MG63 (cell line): ENCODE measurements at places on chromosomes 2 and 18.

GRCh38 chr18:75081486-75081885 is 127.5 kb downstream of the PTGR3 start:
- DNase-seq: no peak

- no peak for DNase-seq
Measured at GRCh38 chr2:203886661-203887151, 19.1 kb downstream of the CTLA4 start.

DNA sequence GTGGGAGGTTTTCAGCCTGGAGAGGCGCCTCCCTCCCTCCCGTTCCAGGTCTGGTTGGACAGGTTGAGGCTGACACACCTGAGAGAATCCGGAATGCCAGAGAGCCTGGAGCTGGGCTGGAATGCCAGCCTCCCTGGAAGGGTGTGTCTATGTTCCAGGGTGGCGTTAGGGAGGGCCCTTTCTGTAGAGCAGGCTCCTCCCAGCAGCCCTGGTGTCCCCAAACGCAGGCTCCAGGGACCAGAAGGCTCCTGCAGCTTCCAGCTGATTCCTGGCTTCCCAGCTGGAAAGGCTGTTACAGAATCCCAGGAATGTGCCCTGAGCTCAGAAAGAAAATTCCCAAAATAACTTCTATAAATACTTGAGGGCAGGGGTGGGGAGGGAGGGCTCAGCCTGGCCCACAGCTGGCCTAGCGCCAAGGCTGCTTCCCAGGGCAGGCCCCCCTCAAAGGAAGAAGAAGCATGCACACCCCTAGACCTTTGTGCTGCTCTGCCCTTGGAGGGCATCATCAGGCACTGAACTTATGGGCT is 85.4 kb downstream of the STPG4 start:
- peak; percentile 60 for DNase-seq

DNA sequence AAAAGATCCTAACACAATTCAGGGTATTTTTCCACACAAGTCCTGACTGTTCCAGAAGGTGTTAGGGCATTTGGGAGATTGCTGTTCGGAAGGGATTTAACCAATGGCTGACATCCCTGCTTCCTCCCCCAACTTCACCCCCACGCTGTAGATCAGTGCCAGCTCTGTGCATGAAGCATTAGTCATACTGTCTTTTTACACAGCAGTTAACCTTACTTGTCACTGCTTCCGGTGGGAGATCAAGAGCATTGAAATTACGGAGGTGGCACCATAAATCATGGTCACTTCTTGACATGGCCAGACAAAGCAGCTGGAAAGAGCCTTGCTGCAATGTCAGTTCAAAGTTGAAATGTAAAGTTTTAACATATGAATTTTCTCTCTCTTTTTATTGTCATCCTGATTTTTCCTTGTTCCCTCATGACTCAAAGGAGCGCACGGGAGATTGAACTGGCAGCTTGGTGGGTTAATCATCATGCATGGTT is 70.2 kb downstream of the HRH4 start:
- DNase-seq: peak; percentile 66

- no peak for DNase-seq
Measured at GRCh38 chr2:158315000-158315399, 141.6 kb downstream of the CCDC148 start.

- DNase-seq: peak; percentile 46
Measured at GRCh38 chr2:38508311-38509039, 94.3 kb downstream of the HNRNPLL start.

DNA sequence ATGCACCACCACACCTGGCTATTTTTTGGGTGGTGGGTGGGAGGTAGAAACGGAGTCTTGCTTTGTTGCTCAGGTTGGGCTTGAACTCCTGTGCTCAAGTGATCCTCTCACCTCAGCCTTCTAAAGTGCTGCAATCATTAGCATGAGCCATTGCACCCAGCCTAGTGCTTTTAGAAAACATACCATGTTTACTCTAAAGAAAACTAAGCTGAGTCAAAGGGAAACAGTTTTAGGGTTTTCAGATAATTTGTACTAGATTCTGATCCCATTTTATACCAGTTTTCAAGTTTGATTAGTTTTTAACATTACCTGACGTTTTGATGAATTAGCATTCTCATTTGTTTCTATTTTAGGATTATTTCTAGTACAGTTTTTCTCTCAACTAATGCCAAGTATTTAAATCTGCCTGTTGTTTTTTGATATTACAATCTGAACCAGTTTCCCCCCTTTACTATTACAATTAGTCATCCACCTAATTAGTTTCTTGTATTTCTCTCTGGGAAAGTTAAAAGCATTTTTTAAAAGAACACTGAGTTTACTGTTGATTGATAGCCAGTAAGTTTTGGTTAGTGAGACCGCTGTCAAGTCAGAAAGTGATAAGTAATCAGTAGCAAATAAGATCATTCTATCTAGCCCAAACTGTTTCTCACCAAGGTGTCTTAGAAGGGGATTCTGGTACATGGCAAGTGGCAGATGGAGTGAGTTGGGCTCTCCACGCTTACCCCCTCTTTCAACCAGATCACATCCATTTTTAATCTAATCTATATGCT is 24.2 kb upstream of the TBR1 start:
- DNase-seq: no peak

DNA sequence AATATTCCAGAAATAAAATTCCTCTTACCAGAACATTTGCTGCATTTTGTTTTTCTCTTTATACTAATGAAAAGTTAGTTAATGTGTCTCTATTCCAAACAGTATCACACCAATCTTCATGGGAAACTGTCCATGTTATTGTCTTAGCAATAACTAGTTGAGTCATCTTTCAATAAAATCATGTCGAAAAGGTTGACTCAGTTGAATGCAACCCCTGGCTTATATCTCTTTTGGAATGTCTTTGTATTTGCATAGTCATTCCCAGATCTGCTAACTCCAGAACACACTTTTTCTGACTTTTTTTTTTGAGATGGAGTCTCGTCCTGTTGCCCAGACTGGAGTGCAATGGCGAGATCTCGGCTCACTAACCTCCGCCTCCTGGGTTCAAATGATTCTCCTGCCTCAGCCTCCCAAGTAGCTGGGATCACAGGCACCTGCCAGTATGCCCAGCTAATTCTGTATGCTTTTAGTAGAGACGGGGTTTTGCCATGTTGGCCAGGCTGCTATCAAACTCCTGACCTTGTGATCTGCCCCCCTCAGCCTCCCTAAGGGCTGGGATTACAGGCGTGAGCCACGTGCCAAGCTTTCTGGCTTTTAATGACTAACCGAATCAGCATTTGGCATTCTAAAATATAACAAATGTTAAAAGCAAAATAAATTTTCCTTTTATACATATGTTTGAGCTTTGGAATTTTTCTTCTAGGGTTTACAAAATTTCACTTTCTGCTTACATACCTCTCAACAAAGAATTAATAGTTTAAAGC is 133.2 kb upstream of the GULP1 start:
- DNase-seq: peak; percentile 71
